ENCODE measurements at places on chromosomes 4 and X. TPM values are rescaled to one million over a fixed set of nuclear protein-coding genes. Genes with fewer than 3 reads are reported as not detected.

Gene CXCL5
- total RNA-seq = 22.0 TPM

Gene GABRG1
- total RNA-seq = not detected

Gene PAGE1
- total RNA-seq = not detected

Gene ZIC3
- total RNA-seq = not detected

Measured in kidney epithelial cell (primary cell).